ENCODE measurements at places on chromosomes 2 and 18.

- DNase-seq = no peak
Measured at GRCh38 chr2:187567126-187567525, 12.9 kb upstream of the TFPI start.

DNA sequence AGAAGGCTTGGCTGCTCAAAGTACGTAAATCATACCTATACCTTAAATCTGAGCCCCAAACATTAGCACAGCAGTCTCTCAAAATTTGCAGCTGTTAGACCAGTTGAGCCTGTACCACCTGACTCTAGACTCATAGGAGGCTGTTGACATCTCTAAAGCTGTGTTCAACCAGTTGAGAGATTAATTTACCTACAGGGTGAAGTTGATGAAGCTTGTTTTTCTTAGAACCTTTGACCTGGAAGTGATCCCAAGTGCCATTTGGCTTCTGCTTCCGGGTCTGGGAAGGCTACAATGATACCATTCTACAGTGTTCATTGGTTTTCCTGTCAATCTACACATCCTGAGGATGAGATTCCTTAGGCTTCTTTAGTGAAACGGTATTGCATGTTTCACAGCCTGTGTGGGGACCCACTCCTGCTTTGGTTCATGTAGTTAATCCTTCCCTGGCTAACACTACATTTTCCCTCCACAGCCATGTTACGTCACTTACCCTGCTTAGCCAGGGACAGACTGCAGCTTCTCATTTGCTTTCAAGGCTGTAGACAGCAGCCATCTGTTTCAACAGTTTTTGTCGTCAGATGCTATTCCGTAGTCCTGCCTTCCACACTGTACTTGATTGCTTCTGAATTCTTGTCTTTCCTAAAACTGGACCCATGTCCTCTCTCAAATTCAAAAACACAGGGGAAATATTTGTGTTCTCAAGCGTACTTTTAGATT is 4.7 kb upstream of the IL1RL2 start:
- peak; percentile 11 for DNase-seq

- DNase-seq = no peak
Measured at GRCh38 chr2:238339814-238340213, 19.5 kb downstream of the TRAF3IP1 start.

GRCh38 chr2:241706537-241706936 is 4.7 kb downstream of the ING5 start:
- no peak for DNase-seq
